HT-29 (cell line): ENCODE measurements at places on chromosomes 7 and 10.
A peak's percentile ranks its signal among the peaks of the same experiment; 100 is the strongest.

DNA sequence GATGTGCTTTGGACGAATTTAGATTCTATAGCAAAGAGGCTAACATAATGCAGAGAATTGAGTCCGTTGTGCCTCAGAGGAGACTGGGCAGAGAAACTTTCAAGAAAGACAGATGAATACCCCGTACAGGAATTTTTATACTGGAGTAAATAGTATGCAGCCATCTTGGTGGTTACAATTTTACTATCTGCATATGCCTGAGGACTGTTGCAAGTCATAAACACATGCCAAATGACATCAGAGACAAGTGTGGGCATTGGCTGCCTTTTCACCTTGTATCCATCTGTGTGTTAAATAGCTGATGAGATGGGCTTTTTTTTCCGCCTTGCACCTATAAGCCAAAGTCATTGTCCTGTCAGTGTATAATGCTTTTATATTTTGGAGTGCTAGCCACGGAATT, 267.5 kb upstream of the SP4 start:
- no peak for DNase-seq

DNA sequence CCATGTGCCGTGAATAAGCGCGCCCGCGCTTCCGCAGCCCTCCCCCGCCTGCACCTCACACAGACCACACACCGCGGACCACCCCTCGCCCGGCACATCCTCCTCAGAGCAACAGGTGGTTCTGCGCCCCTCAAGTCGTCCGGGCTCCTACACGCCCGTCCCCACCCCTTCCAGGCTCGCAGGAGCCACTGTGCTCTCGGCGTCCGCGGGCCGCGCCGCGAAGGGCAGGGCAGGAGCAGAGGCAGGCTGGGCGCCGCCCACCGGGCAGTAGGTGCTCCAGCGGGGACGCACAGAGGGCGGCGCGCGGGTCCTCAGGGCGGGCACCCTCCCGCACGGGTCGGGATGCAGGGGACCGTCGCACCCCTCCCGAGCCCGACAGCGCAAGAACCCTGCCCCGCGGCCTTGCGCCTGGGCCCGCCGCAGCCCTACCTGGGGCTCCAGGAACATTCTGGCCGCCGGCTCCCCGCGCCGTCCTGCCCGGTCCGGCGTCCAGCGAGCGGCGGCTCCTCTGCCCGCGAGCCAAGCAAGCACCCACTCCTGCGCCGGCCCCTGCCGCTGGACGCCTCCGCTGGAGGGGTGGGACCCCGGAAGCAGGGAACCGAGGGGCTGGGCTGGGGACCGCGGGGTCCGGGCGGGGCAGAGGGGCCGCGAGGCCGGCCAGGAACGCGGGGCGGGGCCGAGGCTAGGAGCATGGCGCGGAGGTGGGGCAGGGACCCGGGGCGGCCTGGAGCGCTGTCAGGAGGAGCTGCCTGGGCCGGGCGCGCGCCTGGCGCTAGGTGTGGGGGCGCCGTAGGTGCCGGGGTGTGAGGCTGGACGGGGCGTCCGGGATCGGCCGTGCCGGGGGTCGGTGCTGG, 37.4 kb downstream of the RASGEF1A start:
- DNase-seq = no peak

- DNase-seq = peak; percentile 35
Observed at GRCh38 chr7:50552921-50553320, 12.3 kb downstream of the DDC start.

DNA sequence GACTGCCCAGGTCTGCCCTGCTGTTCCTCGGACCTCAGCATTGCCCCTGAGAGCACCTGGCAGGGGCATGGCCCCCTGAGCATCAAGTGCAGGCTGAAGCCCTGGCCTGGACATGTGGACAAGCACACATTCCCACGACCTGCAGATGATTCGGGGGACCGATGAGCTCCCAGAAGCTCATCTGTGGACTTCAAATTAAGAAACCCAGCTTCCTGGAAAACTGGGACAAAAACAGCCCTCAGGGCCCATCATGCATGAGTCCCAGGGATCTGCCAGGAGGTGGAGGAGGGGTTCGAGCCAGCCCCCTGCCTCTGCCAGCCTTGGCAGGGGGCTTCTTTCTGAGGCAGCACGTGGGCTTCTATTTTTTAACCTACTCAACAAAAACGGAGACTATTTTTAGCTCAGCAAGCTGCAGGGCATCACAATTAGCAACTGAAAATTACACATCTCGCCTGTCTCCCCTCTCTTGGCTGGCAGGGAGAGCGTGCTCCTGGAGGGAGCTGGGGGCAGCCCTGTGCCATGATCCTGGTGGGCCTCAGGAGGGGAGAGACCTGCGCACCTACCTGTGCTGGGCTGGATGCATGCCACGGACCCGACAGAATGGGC, 51.8 kb downstream of the RASGEF1A start:
- DNase-seq = no peak
